GM20000 (cell line): ENCODE measurements at places on chromosomes 7 and 10.

DNA sequence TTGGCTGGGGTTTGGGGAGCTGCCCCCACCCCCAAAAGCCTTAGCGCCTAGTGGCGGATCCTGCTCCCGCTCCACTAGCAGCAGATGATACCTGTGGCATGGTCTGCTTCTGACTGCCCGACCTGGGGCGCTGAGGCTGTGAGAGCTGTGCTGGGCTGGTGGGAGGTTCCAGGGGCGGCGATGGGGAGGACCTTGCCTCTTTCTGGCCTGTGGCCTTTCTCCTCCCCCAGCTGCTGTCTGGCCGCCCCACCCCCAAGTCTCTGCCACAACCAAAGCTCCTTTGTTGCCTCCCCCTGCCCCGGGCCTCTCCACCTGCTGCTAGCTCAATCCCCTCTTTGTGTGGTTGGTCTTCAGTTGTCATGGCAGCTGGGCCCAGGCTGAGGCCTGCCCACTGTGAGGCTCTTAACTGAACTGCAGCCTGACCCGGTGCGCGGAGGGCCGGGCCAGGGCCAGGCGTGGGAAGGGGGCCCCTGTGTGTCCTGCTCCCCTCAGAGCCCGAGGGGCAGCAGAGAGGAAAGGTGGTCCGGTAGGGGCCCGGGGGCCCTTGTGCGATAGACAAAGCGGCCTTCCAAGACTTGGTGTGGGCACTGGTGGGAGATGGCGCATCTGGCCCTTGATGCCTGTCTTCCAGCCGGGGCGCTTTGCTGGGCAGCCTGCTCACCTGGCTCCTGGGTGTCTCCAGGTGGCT, 4.7 kb downstream of the ZNF775 start:
- no peak for DNase-seq

DNA sequence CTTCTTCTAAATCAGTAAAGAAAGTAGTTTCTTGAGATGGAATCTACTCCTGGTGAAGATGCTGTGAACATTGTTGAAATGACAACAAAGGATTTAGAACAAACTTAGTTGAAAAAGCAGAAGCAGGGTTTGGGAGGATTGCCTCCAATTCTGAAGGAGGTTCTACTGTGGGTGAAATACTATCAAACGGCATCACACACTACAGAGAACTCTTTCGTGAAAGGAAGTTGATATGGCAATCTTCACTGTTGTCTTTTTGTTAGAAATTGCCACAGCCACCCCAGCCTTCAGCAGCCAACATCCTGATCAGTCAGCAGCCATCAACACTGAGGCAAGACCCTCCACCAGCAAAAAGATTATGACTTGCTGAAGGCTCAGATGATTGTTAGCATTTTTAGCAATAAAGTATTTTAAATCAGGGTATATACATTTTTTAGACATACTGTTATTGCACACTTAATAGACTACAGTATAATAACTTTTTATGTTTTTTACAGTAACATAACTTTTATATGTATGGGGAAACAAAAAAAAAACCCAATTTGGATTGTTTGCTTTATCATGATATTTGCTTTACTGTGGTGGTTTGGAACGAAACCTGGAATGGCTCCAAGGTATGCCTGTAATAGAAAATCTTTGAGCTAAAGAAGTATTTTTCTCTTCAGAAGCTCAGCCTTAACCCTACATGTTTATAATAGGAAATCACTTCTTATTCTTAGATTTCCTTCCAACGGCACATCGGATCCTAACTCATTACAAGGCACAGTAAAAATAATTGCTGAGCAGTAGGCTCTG, 257.3 kb downstream of the LRMDA start:
- no peak for DNase-seq

GRCh38 chr7:149569726-149570422, 72.3 kb upstream of the ZNF746 start:
- no peak for DNase-seq

GRCh38 chr7:132436121-132436520, 140.1 kb downstream of the PLXNA4 start:
- DNase-seq = no peak

GRCh38 chr10:113335592-113335991, 217.3 kb upstream of the HABP2 start:
- no peak for DNase-seq

GRCh38 chr7:82323806-82324205, 119.8 kb downstream of the CACNA2D1 start:
- DNase-seq = no peak

DNA sequence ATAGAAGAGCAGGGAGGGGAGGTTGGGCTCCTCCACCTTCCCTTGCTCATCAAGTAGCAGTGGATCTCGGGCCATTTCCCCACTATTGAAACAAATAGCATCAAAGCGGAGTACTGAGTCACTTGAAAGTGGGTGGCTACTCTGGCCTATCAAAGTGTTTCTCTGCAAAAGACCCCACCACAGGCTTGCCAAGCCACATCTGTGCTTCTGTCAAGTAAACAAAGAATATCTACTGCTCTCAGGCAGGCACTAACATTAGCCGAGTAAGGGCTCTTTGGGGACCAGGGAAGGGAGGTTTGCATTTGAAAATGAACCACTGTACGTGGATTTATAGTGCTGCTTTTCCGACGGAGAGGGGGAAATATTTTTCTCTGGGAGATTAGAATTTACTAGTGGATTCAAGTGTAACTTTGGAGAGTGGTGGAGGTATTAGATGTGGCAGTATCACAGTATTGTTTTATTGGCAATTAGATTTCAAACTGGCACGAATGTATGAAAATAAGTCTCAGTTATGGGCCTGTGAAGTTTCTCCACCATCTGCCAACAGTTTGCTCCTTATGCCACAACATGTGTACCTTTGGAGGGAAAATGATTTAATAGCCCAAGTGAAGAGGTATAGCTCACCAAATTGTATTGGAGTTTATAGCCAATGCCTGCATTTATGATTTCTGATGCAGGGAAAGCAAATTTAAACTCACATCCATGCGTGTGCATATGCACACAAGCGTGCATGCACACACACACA, 97.5 kb downstream of the RPS24 start:
- no peak for DNase-seq

DNA sequence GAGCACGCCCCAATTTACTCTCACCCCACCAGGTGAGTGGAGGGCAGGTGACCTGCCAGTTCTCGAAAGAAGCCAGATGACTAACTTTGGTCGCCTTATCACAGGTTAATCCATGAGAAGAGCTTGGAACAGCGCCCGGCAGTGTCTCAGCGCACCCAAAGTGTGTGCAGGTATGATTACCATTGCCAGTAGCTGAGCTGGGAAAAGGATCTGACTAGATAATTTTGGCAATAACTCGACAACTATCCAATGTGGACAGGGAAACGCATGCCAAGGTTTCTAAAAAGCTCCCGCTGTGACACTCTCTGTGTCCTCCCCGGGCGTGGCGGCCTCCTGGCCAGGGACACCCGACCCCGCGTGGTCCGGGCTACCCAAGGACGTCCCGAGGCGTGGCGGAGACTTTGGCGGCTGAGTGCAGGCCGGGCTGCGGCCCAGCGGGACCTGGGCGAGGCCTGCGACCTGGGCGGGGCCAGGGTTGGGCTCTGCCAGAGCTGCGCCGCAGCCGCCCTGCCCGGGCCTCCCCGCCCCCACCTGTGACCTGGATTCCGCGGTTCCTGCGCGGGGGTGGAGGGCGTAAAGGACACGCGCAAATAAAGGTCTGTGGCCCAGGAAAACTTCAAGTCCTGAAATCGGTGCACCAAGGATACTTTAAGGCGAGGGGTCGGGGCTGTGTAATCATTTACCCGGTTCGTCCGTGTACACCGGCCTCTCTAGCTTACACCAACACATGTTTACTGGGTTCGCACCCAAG, 13.7 kb upstream of the WAPL start:
- DNase-seq = peak; percentile 83

GRCh38 chr10:123409884-123410283, 255.7 kb downstream of the BUB3 start:
- DNase-seq = no peak

GRCh38 chr7:91973639-91974038, 33.0 kb downstream of the AKAP9 start:
- no peak for DNase-seq

GRCh38 chr7:114598946-114599345, 184.3 kb downstream of the FOXP2 start:
- DNase-seq = no peak

- no peak for DNase-seq
Measured at GRCh38 chr7:101635484-101635883, 6.4 kb upstream of the MYL10 start.

DNA sequence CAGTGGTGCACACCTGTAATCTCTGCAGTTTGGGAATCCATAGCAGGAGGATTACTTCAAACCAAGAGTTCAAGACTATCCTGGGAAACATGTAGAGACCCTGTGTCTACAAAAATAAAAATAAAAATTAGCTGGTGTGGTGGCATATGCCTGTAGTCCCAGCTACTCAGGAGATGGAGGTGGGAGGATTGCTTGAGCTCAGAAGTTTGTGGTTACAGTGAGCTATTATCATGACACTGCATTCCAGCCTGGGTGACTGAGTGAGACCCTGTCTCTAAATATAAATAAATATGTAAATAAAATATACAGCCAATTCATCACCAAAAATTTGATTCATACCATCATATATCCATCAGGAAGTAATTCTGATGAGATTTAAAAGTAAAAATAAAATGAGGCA, 60.9 kb downstream of the ANKRD7 start:
- DNase-seq = no peak

DNA sequence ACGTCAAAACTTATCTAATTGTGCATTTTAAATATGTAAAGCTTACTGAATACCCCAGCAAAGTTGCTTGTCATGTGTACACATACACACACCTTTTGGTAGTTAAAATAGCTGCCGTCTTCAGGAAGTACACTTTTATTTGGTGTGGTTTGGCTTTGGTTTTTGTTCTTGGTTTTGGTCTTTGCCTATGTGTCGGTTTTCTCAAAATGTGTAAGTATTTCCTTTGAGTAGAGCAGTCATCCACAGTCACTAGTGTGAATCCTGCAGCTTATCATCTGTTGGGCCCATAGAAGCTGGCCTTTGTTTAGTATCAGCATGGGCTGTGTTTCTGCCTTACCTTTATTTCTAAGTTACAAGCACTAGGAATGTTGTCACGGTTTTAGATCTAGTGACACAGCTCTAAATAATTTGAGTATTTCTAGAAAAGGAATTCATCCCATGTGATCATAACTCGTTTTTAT, 35.3 kb downstream of the NET1 start:
- peak; percentile 43 for DNase-seq

- no peak for DNase-seq
Measured at GRCh38 chr7:80207501-80207900, 72.9 kb downstream of the GNAI1 start.

DNA sequence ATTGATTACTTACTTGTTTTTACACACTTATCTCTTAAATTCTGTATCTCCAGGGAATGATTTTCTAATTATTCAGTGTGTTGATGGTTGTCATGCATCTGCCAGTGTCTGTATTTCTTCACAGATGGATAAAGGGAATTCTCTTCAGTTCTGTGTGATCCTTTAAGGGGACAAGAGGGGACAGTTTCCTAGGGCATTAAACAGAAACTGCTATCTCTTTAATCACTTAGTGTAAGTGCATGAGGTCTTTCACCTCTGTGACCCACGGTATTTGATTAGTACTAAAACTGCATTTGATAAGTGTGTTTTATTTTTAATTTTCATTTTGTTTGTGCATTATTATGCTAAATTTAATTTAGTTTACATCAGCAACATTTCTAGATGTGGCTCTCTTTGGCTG, 26.6 kb upstream of the SEMA3D start:
- no peak for DNase-seq

DNA sequence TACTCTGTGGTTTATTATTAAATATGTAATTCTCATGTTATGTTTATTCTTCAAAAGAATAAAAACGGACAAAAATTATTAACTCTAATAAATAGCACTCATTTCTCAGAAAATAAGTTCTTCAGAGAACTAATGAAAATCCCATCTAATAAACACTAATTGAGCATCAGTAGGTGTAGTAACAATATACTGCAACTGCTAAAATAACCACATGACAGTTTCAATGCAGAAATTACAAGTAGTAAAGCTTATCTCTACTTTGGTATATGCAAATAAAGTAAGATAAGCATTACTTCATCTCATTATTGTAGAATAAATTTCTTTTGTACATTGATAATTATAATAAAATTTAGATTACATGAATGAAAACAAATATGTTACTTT, 56.4 kb upstream of the DKK1 start:
- no peak for DNase-seq

DNA sequence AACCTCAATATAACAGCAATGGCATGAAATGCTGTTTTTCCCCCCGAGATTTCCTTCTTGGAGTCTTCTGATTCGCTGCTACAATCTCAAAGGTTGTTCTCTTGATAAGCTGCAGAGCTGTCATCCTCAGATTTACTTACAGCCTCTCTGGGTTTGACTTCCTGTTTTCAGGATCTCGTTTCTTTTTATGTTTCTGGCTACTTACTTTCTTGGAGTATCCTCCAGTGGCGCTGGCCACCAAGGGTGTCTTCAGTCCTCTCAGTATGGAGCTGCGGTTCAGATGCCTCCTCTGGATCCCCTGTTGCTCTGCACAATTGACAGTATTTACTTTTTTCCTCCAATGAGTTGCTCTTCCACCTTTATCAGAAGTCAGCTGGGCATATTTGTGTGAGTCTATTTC, 152.0 kb upstream of the TMEM72 start:
- no peak for DNase-seq

DNA sequence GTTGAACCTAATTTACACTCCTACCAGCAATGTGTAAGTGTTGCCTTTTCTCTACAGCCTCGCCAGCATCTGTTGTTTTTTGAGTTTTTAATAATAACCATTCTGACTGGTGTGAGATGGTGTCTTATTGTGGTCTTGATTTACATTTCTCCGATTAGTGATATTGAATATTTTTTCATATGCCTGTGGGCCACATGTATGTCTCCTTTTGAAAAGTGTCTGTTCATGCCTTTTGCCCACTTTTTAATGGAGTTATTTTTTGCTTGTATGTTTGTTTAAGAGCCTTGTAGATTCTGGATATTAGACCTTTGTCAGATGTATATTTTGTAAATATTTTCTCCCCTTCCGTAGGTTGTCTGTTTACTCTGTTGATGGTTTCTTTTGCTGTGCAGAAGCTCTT, 195.3 kb downstream of the DNAJB6 start:
- DNase-seq = no peak

- no peak for DNase-seq
Measured at GRCh38 chr7:155260498-155260872, 37.2 kb upstream of the INSIG1 start.

DNA sequence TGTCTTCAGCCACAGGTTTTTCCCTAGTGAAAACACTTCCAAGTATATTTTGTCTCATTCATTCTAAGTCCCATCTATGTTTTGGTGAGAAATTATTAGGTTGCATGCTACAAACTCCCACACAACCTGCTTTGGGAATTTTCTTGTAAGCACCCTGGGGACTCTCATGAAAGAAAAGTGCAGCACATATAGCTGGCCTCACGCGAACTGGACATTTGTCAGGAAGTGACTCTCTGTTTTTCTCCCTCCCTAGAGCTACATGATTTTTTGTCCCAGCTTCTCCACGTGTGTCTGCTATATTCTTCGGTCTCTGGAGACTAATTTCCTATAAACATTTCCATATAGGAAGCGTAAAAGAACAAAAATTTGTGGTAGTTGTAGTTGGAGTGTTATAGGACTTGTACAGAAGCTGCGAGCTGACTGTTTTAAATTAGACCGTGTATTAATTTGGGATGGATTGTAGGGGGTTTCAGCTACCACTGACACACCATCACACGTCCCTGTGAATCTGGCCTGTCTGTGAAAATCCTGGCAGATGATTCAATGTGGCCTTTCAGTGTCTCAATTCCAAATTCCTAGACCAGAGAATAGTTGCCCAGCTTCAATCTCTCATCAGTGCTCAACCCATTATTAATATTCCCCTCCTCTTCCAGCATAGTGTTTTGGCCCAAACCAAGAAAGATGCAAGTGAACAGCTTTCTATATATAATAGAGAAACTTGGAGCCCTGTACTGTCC, 40.2 kb downstream of the ARL4A start:
- no peak for DNase-seq

- DNase-seq = no peak
Measured at GRCh38 chr10:4043897-4044665, 259.1 kb upstream of the KLF6 start.
